ENCODE measurements at places on chromosomes 3 and 15. TPM values are rescaled to one million over a fixed set of nuclear protein-coding genes. Genes with fewer than 3 reads are reported as not detected.

Gene CFAP20DC
- total RNA-seq, result 8.4 TPM

Gene HRH1
- not detected for total RNA-seq

Gene IQCF5
- not detected for total RNA-seq

Gene NR1I2
- total RNA-seq, result not detected

Gene PLIN1
- not detected for total RNA-seq

Gene FRMD4B
- total RNA-seq, result 3.9 TPM

Gene ZBBX
- total RNA-seq, result 1.4 TPM

Gene TP63
- not detected for total RNA-seq

Gene RBPMS2
- 2.0 TPM for total RNA-seq

Gene UBXN7
- total RNA-seq, result 106 TPM

Gene SLCO2A1
- total RNA-seq, result not detected

Gene LIPH
- total RNA-seq, result not detected

Gene TTC21A
- 7.8 TPM for total RNA-seq

Gene CPEB1
- 15.2 TPM for total RNA-seq

Gene CORO2B
- 16.3 TPM for total RNA-seq

Gene FSD2
- total RNA-seq, result not detected

Gene ADAMTSL3
- total RNA-seq, result 0.32 TPM

Gene TFG
- 75.0 TPM for total RNA-seq

Gene UBE2Q2
- total RNA-seq, result 33.6 TPM

Gene MB21D2
- total RNA-seq, result 42.5 TPM

Gene GABRA5
- 1.1 TPM for total RNA-seq

Gene HDGFL3
- total RNA-seq, result 130 TPM

Gene FANCI
- total RNA-seq, result 15.8 TPM

Gene TMEM207
- not detected for total RNA-seq

Gene TMEM212
- total RNA-seq, result not detected

Gene CELSR3
- total RNA-seq, result 162 TPM

Gene CEP19
- total RNA-seq, result 3.3 TPM

Gene APBA2
- total RNA-seq, result 166 TPM

Gene IL16
- total RNA-seq, result 0.27 TPM

Gene KNL1
- total RNA-seq, result 4.0 TPM

Gene TTLL13
- not detected for total RNA-seq

Gene GP5
- 0.15 TPM for total RNA-seq

Gene RAD51
- total RNA-seq, result 5.0 TPM

Gene TGFBR2
- total RNA-seq, result 0.96 TPM

Measured in glutamatergic neuron (in vitro differentiated cells).